Gastrocnemius medialis (tissue), 4 donors: ENCODE measurements at places on chromosomes 2 and 18. TPM values are rescaled to one million over a fixed set of nuclear protein-coding genes. Genes with fewer than 3 reads are reported as not detected.

DNA sequence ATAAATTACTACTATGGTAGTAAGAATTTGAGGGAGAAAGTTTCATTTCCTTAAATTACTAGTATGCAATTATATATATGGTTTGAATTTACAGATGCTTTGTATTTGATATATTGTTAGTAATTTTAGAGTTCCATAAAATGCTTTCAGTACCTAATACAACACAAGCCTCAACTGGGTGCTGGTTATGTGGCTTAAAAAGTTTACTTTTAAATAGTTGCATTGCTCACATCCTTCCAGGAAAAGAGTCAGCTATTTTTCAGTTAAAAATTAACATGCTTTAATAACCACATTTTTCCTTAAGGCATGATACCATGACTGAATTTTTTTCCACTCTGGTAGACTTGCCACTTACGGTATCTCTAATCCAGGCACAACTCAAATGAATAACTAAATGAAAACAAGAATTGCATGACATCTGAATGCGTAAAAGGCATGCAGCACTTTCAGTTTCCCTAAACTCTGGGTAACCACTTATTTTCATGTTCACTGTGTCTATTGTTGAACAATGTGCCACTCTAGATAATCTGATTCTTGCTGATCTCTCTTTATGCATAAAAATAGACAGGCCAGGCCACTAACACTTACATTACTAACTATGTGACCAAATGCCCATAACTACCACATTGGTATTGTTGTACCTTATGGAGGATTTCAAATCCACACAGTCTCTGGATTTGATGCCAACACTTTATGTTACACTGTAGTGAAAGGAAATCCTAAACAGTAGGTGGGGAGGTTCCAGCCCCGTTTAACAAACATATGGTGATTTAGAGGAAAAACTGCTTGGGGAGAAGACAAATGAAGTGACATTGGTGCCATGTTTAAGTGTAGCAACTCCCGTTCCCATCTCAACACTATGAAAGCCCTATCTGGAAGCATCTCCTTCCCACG, 35.5 kb upstream of the SLC35F5 start:
- DNase-seq = no peak
- no peaks in the 10 kb centered on the region for H3K4me1 ChIP-seq
- H3K27ac ChIP-seq = no peak overlapping the region

- H3K4me3 ChIP-seq = no peak overlapping the region
- no peaks in the 10 kb centered on the region for H3K36me3 ChIP-seq
- H3K27me3 ChIP-seq = no peaks in the 10 kb centered on the region
- H3K27ac ChIP-seq = no peak overlapping the region
Observed at GRCh38 chr2:14285812-14286211, 346.7 kb upstream of the LRATD1 start.

GRCh38 chr2:7028846-7029245, 111.6 kb downstream of the RNF144A start:
- no peaks in the 10 kb centered on the region for H3K27me3 ChIP-seq
- peaks cover 20% of the 10 kb centered on the region for H3K4me1 ChIP-seq
- no peaks in the 10 kb centered on the region for H3K36me3 ChIP-seq
- H3K27ac ChIP-seq = no peak overlapping the region

DNA sequence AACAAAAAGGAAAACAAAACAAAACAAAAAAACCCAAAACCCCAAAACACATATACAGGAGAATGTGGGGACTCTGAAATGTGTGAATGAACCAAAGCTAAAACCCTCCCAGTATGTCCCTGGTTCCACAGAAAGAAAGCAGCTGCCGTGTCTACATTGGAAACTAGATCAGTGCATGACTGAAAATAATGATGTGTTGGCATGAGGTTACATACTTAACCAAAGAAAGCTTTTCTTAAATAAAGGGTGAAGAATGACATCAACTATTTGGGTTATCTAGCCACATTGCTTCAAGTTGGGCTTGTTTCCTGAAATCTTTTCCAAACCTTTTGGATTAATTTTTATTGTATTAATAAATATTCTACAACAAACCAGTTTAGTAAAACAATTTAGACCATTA, 91.9 kb upstream of the FN1 start:
- no peak for DNase-seq
- no peaks in the 10 kb centered on the region for H3K27me3 ChIP-seq
- H3K4me1 ChIP-seq = no peaks in the 10 kb centered on the region
- H3K27ac ChIP-seq = no peak overlapping the region
- H3K36me3 ChIP-seq = no peaks in the 10 kb centered on the region
- H3K4me3 ChIP-seq = no peak overlapping the region

The IL1F10 gene
- total RNA-seq = not detected

DNA sequence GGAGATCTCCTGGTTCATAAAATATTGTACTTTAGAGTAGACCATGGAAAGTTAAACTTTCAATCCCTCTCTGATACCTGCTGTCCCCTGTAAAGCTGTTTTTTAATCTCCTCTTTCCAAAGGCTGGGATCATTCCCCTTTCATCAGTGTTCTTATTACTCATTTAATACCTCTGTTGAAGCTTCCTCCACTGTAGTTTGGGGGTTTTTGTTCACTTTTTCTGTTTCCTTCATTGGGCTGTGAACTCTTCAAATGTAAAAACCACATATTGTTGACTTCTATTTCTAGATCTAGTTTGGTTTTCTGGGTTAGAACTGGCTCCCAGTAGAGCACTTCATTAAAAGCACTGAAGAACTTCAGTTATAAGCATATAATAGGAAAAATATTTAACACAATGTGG, 598.1 kb downstream of the RNF144A start:
- no peaks in the 10 kb centered on the region for H3K36me3 ChIP-seq
- no peak overlapping the region for H3K4me3 ChIP-seq
- H3K4me1 ChIP-seq = no peaks in the 10 kb centered on the region
- no peak overlapping the region for H3K27ac ChIP-seq

The ALK gene
- not detected for total RNA-seq
